T-helper 2 cell (primary cell): ENCODE measurements at places on chromosomes 4 and X.

GRCh38 chr4:33772582-33772981 lies 2471.7 kb downstream of the ARAP2 start:
- no peak for DNase-seq

DNA sequence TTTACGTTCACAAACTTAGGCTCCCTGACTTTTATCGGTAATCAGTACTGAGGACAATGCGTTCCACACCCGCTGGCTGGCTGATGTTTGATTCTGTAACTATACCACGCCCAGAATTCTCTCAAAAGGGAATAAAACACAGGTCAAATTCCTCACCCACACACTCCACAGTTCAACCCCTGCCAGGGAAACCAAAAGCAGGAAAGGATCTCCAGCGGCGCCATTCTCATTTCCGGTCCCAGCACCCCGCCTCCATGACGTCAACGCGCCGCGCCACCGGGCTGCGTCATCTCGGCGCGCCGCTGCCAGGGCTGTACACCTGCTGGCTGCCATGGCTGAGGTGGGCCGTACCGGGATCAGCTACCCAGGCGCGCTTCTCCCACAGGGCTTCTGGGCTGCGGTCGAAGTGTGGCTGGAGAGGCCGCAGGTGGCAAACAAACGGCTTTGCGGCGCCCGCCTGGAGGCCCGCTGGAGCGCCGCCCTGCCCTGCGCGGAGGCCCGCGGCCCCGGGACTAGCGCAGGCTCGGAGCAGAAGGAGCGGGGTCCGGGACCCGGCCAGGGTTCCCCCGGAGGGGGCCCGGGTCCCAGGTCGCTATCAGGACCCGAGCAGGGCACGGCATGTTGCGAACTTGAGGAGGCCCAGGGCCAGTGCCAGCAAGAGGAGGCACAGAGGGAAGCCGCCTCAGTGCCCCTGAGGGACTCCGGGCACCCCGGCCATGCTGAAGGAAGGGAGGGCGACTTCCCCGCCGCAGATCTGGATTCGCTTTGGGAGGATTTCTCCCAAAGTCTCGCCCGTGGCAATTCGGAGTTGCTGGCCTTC lies at the start of the genes ACOX3 and TRMT44:
Gene ACOX3 (minus strand): TSS at position 232 of the 820 bp plus-strand sequence. CDS start 24,202 bp downstream, outside the sequence.
Gene TRMT44 (plus strand): TSS at position 286 of the 820 bp plus-strand sequence. CDS start 46 bp downstream, at position 332.
- peak; percentile 90 for DNase-seq

GRCh38 chrX:46198858-46199257 lies 346.4 kb downstream of the ZNF674 start:
- no peak for DNase-seq

DNA sequence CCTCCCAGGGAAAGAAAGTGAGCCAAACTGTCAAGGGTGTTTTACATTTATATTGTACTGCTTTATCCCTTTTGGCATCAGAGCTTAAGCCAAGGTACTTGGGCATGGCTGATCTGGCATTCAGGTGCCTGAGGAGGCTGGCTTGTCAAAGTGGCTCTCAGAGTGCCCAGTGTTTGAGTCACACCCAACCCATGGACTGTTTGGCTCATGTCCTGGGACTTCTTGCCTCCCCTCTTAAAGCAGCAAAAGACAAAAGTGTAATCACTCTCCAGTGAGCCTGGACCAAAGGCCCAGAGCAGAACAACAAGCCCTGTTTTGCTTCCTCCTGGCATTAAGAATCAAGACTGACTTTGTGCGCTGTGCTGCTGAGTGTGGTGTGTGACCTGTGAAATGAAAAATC lies 311.7 kb upstream of the TAPT1 start:
- DNase-seq: no peak

GRCh38 chrX:25131055-25131454 lies 115.3 kb upstream of the ARX start:
- no peak for DNase-seq

DNA sequence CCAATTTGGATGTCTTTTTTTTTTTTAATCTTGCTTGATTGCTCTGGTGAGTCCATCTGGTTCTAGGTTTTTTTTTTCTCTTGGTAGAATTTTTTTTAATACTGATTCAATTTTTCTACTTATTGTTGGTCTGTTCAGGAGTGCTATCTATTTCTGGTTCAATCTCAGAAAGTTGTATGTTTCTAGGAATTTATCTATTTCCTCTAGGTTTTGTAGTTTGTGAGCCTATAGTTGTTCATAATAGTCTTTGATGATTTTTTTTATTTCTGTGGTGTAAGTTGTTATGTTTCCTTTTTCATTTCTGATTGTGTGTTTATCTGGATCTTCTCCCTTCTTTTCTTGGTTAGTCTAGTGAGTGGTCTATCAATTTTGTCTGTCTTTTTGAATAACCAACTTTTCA lies 129.6 kb downstream of the FAM13A start:
- DNase-seq: no peak

DNA sequence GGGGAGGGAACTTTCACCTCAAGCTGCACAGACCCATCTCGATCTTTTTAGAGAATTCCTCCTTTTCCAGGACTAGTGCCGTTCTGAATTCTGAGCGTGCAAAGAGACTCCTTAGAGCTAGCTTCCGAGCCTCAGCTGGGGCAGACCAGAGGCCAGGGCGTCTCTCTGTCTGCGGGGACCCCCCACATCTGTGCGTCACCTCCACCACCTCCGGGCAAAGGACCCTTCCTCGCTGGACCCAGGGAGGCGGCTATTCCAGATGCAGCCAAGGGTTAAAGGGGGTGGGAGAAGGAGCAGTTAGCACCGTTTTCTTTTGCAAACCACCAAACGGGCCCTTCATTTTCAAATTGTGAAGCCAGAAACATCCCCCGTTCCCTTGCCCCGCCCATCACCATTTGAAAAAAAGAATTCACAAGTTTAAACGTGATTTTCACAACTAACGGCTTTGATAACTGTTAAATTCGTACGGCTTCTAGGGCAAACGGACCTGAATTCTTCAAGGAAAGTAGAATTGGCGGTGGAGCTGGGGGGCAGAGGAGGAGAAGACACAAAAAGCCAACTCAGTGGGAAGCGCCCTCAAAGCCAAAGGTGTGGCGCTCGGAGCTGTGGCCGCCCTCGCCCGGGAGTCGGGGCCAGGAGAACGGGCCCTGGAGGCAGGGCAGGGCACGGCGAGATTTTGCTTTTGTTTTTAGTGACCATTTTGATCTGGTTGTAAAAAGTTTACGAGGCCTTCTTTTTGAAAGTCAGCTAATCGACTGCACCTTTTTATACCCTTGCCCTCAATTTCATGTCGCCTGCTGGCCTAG lies 3.3 kb upstream of the PDGFRA start:
- DNase-seq: no peak
